PC-3 (cell line): ENCODE measurements at places on chromosomes 7 and 10. TPM values are rescaled to one million over a fixed set of nuclear protein-coding genes. Genes with fewer than 3 reads are reported as not detected.

Gene GIMAP5
- not detected in 2 replicates for total RNA-seq

Gene PCLO
- 3.5 and 7.5 TPM in 2 replicates for total RNA-seq

Gene KCNIP2
- total RNA-seq: 0.46 and 1.5 TPM in 2 replicates

Gene FBXW4
- 17.7 and 18.8 TPM in 2 replicates for total RNA-seq

Gene PDE6C
- total RNA-seq: not detected in 2 replicates

Gene FAM237B
- not detected in 2 replicates for total RNA-seq
